ENCODE measurements at places on chromosomes 12 and 14.

- DNase-seq = no peak
Observed at GRCh38 chr14:26401179-26401968, 196.5 kb downstream of the NOVA1 start.

GRCh38 chr14:55448141-55448614 lies 7.8 kb upstream of the TBPL2 start:
- DNase-seq = no peak

- DNase-seq = no peak
Observed at GRCh38 chr12:66495709-66496108, 183.2 kb downstream of the GRIP1 start.

DNA sequence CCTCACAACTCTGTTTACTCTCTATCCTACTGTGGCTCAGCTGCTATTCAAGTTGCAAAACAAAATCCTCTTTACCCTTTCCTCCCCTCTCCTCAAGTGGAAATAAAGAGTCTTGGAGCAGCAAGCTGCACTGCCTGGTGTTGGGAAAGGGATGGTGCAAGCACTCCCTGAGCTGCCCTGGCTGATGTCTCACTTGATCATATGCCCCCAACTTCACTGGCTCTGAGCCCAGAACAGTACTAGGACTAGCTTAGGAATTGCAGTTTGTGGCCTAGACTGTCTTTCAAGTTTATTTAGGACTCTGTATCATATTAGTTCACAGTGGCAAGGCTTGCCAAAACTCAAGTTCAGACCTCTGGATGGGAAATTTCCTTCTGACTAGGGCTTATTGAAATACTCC lies 1683.8 kb upstream of the SEL1L start:
- DNase-seq = no peak

GRCh38 chr14:30158299-30158698 lies 230.7 kb upstream of the PRKD1 start:
- no peak for DNase-seq

DNA sequence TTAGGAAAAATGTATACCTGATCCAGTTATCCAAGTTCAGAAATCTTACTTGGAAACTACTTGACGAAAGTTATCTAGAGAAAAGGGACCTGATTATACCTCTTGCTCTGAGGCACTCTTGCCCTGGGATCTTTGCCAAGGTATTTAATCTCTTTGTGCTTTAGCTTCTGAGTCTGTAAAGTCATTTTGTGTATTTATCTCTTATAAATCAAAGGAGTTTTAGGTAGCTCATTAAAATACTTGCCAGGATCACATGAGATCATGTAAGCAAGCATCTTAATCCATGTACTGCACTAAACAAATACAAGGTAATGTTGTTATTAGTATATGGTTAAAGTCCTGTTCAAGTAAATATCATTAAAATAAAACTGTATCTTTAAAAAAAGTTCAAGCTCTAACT lies 147.5 kb downstream of the IPO8 start:
- no peak for DNase-seq

DNA sequence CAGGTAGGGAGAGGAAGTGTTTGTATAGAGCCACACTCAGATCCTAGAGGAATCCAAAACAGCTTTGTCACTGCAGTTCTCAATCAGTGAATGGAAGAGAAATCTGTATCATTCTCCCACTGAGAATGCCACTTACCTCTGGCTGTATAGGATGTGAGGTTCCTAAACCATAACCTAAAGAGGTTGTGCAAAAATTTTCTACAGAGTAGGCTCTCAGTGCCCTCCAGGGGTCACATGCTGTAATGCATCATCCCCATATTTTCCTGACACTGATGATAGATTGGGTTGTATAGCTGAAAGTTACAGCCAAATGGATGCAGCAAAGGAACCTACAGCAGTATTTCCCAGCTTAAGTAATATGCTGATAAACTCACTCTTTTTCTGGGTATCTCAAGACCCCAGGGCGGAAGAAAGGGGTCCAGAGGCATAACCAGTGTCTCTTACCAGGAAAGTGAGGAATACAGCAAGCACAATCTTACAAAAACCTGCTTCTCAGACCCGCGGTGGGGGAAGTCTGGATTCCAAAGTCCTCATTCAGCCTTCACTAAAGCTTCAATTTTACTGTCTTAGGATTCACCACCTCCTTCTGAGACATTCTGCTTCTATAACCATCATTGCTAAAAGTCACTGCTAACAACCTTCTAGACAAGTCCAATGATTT lies 3.8 kb downstream of the BCDIN3D start:
- no peak for DNase-seq

Data from right kidney (tissue), 9 donors.